BJ (cell line): ENCODE measurements at places on chromosomes 16 and 17. TPM values are rescaled to one million over a fixed set of nuclear protein-coding genes. Genes with fewer than 3 reads are reported as not detected.

GRCh38 chr16:75494661-75495075 lies 573 bp downstream of the CHST6 start:
- DNase-seq: no peak

GRCh38 chr16:68111379-68111778 lies 26.2 kb downstream of the NFATC3 start:
- DNase-seq: no peak

DNA sequence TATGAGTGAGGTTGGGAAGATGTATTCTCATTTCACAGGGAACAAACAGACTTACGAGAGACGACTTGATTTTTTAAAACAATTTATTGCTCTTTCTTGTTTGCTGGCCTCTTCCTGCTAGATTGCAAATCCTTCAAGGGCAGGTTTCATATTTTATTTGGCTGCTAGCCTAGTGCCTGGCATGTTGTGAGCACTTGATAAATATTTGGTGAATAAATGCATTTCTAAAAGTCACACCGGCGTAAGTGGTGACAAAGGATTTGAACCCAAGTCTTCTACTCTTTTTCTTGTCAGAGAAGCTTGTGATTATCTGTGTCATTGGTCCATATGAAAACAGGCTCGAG lies 1.4 kb downstream of the WWP2 start:
- DNase-seq: no peak

DNA sequence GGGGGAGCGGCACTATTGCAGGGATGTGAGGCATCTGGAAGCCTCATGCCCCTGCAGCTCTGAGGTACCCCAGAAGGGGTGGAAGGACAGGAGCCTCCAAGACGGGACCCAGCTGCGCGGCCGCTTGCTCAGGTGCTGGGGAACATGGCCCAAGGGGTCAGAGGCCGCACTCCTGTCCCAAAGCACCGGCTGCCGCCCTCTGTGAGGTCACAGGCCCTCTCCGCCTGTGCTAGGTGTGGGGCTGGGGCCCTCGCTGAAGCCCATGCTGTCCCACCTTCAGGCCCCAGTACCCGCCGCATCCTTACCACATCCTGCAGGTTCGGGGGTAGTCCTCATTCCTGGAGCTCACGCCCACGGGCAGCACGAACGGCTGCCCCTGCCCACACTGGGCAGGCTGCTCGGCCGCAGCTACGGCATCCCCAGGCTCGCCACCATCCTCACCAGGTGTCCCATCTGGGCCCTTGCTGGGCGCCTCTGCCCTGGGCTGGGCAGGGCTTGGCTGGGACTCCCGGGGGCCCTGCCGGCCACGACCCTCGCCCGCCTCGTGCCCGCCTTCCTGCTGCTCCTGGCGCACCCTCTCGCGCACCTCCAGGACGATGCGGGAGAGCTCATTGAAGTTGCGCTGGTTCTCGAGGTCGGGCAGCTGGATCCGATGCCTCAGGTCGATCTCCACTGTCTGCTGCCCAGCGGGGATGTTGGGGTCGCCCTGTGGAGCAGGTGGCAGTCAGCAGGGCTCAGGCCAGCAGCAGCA lies 16.6 kb upstream of the C16orf95 start:
- no peak for DNase-seq

DNA sequence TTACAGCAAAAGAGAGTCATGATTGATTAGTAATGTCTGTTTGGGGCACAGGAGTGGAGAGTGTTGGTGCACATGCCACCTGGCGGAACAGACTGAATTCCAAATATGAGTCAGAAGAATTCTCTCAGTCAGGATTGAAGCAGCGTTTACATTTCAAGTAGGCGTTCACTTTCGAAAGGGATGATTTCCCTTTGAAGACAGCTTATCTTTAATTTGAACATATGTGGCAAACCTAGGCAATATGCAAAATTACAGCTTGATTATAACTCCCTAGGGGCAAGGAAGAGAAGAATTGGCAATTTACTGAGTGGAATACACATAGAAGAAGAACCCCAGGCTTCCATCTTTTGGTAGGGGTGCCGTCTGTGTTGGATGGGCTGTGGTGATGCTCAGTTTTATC lies 235.8 kb downstream of the HAPSTR1 start:
- DNase-seq: no peak

DNA sequence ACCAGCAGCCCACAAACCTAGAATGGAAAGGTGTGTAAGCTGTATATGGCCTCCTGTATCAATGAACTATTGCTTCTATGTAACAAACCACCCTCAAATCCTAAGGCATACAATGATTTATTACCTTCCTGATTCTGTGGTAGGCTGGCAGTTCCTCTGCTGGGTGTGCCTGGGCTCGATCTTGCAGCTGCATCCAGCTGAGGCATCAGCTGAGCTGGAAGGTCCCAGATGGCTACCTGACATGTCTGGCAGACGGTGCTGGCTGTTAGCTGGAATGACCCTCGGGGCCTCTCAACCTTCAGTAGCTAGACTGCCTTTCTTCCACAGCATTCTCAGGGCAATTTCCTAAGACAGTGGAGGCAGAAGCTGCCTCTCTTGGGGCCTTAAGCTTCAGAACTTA lies 152.7 kb downstream of the RAB11FIP4 start:
- DNase-seq: no peak

DNA sequence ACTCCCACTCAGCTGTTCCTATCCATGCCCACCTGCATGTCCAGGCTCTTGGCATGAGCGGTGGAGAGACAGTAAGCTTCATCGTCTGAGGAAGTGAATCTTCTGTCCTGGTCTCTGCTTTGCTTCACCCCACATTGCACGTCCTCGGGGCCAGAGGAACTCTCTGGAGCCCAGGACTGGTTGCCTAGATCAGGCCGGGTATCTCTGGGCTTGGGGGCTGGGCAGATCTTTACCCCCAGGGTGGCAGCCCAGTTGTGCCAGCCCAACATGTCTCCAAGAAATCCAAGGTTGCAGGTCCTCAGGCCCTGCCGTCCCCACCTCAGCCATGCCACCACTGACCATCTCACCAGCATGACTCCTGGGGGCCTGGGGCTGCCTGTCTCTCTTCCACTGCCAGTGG lies 58.3 kb downstream of the BEAN1 start:
- no peak for DNase-seq

GRCh38 chr17:71764505-71764904 lies 356.3 kb upstream of the SOX9 start:
- DNase-seq: no peak

- DNase-seq: no peak
Observed at GRCh38 chr16:4649744-4650442, 25.3 kb downstream of the MGRN1 start.

- DNase-seq: no peak
Observed at GRCh38 chr17:79657036-79657435, 46.2 kb upstream of the RBFOX3 start.

- DNase-seq: no peak
Observed at GRCh38 chr17:45090711-45091110, 29.6 kb downstream of the NMT1 start.

The PYDC1 gene
- polyA plus RNA-seq: not detected in 2 replicates

The QPRT gene
- polyA plus RNA-seq: 4.2 and 4.7 TPM in 2 replicates

The ITGAD gene
- not detected in 2 replicates for polyA plus RNA-seq

The DOK4 gene
- polyA plus RNA-seq: 28.3 and 40.0 TPM in 2 replicates

The SHCBP1 gene
- polyA plus RNA-seq: 17.0 and 18.8 TPM in 2 replicates

The ZNF689 gene
- polyA plus RNA-seq: 3.6 and 4.1 TPM in 2 replicates

The KRTAP3-1 gene
- 0.16 TPM in 1 of 2 replicates, not detected in the other for polyA plus RNA-seq

The SHISA6 gene
- not detected in 2 replicates for polyA plus RNA-seq

The TNK1 gene
- polyA plus RNA-seq: 1.7 and 2.2 TPM in 2 replicates
